NCI-H1694 (cell line): ENCODE measurements at places on chromosomes 4 and X.

DNA sequence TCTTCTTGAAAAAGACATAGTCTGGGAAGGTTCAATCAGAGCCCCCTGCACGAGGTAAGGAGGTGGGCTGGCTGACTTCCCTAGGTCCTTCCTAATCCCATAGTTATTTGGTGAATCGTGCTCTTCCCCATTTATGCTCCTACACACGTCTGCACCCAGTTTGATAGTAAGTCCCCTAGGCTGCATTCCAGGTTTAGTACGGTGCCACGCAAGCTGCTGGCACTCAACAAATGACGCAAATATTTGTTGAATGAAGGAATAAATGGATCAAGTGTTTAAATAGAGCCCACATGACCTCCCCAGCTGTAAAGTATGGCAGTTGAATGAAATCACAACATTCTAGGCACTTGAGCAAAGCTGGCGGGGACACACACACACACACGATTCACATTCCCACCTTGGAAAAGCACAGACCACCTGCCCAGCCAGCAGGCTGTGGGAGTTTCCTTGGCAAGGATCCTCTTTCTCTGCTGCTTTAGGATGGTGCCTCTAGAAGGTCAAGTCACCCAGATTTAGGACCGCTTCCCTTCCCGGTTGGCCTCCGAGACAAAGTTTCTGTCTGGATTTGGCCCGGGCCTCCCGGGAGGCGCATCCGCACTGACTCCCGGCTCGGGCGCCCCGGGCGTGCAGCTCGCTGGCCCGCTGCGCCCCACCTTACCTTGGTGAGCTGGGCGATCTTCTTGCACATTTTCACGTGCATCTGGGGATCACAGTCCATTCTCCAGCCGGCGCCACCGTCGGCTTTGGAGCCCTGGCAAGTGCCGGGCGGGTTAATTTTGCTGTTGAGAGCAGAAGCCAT lies 721 bp downstream of the FAM184B start:
- no peak for DNase-seq

DNA sequence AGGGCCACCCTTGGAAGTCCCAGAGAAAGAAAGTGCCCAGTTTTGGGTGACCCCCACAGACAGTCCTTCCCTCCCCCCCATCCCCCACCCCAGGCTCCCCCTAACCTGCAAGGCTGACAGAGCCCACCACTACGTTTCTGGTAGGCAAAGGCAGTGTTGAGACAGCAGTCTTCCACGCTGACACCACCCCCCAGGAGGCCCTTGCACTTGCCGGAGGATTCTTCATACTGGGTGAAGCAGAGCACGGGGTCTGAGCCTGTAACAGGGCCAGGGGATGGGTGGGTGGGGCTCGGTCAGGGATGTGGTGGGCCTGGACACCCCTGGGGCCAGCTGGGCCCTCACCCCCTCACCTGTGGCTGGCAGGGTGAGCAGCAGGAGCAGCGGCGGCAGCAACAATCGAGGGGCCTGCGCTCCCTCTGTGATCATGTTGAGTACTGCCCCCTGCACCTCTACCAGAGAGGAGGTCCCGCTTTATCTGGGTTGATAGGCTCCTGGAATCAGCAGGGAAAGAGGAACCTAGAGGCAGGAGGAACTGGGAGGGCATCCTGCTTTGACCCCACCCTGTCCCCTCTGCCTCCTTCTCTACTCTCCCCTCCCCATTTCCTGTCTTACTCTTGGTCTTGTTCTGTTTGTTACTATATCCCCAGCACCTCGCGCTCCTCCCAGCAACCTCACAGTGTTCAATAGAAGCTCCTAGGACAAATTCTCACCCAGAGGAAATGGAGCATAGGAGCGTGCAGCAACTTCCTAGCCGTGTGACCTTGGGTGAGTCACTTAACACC lies at the start of gene CFP:
CFP (minus strand) TSS at position 512 of the 782 bp plus-strand sequence; CDS start at position 426, 86 bp downstream.
- DNase-seq = no peak

GRCh38 chr4:84644087-84644486 lies 61.2 kb downstream of the CDS1 start:
- no peak for DNase-seq

DNA sequence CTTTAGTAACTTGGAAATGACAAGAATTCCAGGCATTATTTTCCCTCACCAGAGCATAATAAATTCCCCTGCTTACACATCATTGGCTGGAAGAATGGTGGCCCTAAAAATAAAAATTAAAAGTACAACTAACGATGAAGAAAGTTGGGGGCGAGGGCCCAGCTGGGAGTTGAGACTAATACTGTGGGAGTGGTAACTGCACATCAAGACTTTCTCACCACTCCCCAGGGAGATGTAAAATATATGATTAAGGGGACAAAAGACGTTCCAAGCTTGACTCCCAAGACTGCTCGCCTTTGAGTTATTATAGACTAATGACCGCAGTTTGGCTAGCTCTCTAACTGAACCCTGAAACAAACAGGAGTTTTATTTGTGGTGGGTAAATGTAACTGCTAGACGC lies 30.0 kb downstream of the SMIM31 start:
- no peak for DNase-seq

DNA sequence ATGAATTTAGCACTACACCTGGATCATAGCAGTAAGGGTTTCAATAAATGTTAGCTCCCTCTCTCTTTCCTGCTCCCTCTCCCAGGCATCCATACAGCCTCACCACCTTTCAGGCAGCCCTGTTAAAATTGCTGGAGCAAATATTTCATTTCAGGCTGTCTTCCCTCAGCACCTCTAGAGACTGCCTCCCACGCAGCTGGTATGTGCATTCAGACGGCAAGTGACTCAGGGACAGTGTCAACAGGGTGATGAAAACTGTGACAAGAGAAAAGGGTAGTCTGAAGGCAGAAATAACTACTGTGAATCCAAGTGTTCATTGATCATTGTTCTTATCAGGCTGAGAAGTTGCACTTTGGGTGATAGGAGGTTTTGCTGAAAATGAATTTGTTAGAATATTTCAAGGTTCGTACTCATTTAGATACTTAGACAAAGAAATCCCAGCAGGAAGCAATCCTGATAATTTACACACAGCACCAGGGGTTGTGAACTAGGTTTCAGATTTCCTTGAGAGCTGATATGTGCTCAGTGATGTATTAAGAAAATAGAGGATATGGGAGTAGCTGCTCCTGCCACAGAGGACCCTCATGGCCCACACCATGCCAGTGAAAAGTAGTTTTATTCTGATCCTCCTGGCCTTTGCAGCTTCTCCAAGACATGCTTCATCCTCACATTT lies 424.2 kb downstream of the FGF13 start:
- no peak for DNase-seq

DNA sequence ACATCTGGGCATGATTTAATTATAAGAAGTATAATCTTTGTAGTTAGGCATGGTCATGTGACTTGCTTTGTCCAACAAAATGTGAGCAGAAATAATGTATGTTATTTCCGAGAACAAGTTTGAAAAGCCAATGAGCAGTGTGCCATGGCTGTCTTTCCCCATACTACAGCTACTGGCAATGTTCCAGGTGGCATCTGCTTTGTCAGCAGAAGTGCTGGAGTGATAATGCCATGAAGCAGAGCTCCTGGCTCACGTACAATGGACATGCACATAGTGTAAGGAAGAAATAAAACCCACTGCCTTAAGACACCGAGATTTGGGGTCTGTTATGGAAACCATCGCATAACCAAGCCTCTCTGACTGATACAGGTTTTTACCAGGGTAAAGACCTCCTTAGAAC lies 212.6 kb upstream of the RASGEF1B start:
- DNase-seq = peak; percentile 56

DNA sequence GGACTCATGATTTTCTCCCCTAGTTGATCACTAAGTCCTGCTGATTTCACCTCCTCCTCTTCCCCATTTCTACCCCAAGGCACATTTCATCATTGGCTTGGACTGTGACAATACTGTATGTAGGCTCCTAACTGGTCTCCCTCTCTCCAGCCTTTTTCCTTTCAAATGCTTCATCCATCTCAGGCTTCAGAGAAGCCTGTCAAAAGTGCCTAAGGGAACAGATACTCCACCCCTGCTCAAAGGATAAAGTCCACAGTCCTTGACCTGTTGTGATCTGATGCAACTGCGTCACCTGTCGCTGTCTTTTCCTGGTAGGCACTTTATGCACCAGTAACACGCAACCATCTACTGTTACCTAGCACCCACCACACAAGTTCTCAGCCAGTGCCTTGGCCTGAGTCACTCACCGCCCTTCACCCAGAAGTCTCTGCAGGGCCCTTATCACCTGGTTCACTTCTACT lies 12.8 kb downstream of the SCARB2 start:
- no peak for DNase-seq
